GM03348 (cell line): ENCODE measurements at places on chromosomes 13 and 19.

GRCh38 chr13:60509601-60510386 lies 112.8 kb downstream of the TDRD3 start:
- DNase-seq: peak; percentile 15

DNA sequence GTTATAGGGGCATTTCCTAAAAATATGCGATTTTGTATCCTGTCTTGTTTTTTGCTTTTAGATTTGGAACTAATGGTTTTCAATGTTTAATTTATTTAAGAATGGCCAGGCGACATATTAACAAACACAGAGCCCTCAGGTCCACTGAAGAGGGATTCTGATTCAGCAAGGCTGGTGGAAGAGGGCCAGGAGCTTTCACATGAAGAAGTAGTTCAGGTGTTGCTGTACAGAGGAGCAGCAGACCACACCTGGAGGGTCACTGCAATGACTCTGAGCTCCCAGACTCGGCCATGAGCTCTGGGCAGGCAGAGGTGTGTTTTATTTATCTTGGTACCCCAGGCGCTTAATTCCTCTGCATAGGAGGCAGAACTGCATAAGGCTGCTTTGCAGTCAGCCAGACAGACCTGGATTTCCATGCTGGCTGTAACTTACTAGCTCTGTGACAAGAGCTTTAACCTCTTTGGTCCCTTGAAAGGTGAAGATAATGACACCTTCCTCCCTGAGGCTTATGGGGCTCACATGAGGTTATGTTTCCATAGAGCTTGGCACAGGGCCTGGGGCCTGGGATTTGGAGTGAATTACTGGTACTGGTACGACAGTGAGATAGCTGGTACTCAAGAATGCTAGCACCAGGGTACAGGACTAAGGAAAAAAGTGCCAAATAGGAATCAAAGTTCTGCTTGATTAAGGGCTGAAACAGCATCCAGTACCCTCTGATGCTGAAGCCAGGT lies 184.7 kb downstream of the OXGR1 start:
- no peak for DNase-seq

GRCh38 chr13:40205771-40206240 lies 460.6 kb downstream of the FOXO1 start:
- no peak for DNase-seq

- peak; percentile 91 for DNase-seq
Measured at GRCh38 chr19:16446724-16447368, 24.9 kb downstream of the EPS15L1 start.

GRCh38 chr19:38304866-38305429 lies 897 bp downstream of the C19orf33 start:
- no peak for DNase-seq
